Activated B cell treated with CpG ODN at 0.5 μM for 24 hours (primary cell): ENCODE measurements at places on chromosomes 4 and X.

- DNase-seq: no peak
These were observed 1.3 kb downstream of the TMEM164 start for GRCh38 chrX:110004215-110004614.

- no peak for DNase-seq
These were observed 42.9 kb downstream of the MOSPD2 start for GRCh38 chrX:14916017-14916674.

- no peak for DNase-seq
These were observed 81.2 kb downstream of the SPRY1 start for GRCh38 chr4:123477711-123478209.

GRCh38 chr4:139511320-139511719 is 44.7 kb downstream of the SETD7 start:
- no peak for DNase-seq

- no peak for DNase-seq
These were observed 640 bp downstream of the BANK1 start for GRCh38 chr4:101791182-101791558.

GRCh38 chrX:155434906-155435743 is 23.3 kb downstream of the F8A3 start:
- no peak for DNase-seq

- no peak for DNase-seq
These were observed 3.0 kb downstream of the RPL10 start for GRCh38 chrX:154401045-154401799.

DNA sequence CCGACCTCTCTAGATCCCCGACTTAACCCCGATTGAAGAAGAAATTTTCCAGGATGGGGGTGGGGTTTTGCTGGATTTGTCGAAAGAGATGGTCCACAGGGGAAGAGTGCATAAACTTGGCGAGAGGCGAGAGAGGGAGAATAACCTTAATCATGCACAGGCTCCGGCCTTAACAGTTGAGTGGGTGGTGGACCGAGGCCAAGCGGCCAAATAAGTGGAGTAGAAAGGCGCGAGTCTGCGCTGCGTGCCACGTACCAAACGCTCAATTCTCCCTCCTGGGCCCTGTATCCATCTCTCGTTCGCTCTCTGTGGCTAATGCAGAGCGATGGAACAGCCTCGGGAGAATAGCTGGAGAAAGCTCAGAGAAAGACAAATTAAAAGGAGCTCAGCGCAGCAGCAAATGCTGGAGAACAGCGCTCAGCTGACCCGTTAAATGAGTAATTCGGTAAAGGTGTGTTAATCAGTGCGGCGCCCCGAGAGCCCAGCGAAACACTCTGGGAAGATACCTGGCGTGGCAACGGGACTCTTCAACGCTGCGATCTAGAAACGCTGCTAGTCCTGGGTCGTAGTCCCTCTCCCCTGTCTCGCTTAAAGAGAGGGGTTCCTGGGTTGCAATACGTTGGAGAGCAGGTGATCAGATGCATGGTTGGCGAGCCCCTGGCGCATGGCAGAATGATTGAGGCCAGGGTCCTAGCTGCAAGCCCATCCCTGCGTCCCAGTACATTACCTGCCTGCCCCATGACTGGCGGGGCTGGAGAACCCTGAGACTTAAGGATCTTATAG is 887 bp upstream of the IL1RAPL2 start:
- no peak for DNase-seq

- no peak for DNase-seq
These were observed 14.8 kb upstream of the SPON2 start for GRCh38 chr4:1187182-1187581.

GRCh38 chr4:148051403-148051802 is 319.5 kb downstream of the ARHGAP10 start:
- DNase-seq: no peak

- DNase-seq: no peak
These were observed 1.3 kb downstream of the PCDH7 start for GRCh38 chr4:30721185-30722091.

- no peak for DNase-seq
These were observed 63.5 kb upstream of the MAMLD1 start for GRCh38 chrX:150299579-150299978.

GRCh38 chrX:140229191-140229590 is 263.9 kb upstream of the CXorf66 start:
- no peak for DNase-seq
